B cell (primary cell): ENCODE measurements at places on chromosomes 6 and 20. TPM values are rescaled to one million over a fixed set of nuclear protein-coding genes. Genes with fewer than 3 reads are reported as not detected.

DNA sequence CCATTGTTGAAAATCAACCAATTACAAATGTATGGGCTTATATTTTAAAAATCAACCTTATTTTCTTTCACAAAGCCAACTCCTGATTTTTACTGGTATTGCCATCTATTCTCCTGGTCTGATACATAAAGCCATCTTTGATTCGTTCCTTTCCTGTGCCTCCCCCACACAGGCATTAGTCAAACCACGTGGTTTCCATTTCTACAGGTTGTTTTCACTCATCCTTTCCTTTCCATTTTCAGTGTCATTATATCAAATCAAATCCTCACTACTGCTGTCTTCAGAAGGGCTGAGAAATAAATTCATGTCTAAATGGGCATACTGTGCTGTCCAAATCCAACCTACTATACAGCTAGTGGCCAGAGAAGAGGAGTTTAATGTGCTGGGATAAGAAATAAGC, 281.3 kb downstream of the FOXC1 start:
- no peak overlapping the region for H3K4me3 ChIP-seq
- no peaks in the 10 kb centered on the region for H3K4me1 ChIP-seq

DNA sequence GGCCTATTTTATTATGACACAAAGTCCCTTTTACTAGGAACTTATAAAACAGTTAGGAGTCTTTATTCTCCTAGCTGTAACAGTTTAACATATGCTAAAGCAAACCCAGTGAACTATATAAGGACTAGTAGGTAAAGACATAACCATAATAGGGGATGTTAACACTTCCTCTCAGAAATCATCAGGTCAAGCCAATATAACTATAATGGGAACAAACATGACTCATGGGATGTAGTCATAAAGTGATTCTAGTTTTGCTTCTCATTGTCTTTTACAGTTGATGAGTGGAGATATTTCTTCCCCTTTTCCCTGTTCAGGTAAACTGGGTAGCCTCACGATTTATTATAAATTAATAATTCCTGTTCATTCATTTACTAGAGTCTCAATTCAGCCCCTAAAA, 9.7 kb downstream of the PTCHD4 start:
- H3K4me3 ChIP-seq: no peak overlapping the region
- H3K4me1 ChIP-seq: no peaks in the 10 kb centered on the region
- H3K36me3 ChIP-seq: no peaks in the 10 kb centered on the region
- no peaks in the 10 kb centered on the region for H3K27me3 ChIP-seq
- no peak overlapping the region for H3K27ac ChIP-seq

The ETV7 gene
- 0.79 and 2.0 TPM in 2 replicates for polyA plus RNA-seq

The RIMS1 gene
- not detected in 2 replicates for polyA plus RNA-seq

- H3K4me3 ChIP-seq: no peak overlapping the region
- H3K4me1 ChIP-seq: no peaks in the 10 kb centered on the region
- no peaks in the 10 kb centered on the region for H3K27me3 ChIP-seq
- H3K36me3 ChIP-seq: no peaks in the 10 kb centered on the region
Measured at GRCh38 chr20:11814267-11814666, 103.4 kb upstream of the BTBD3 start.

The TAGAP gene
- polyA plus RNA-seq: 242 and 246 TPM in 2 replicates

DNA sequence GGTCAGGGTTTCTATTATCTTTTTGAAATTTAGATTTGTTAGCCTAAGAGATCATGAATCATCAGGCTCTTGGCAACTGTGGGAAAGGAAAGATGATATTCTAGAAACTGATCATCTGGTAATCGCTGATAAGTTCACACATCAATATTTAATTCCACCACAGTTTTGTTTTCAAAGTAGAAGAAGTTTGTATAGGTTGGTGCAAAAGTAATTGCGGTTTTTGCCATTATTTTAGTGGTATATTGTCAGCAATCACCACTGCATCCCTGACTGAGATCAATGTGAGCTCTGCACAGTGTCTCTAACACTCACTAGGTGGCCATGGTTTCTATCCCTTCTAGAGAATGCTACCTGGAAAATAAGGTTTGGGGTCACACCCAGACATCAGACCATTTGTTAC, 17.0 kb upstream of the PXDC1 start:
- H3K36me3 ChIP-seq: no peaks in the 10 kb centered on the region
- no peak overlapping the region for H3K27ac ChIP-seq
- no peak overlapping the region for H3K4me3 ChIP-seq
- no peak for DNase-seq
- H3K4me1 ChIP-seq: peaks cover 51% of the 10 kb centered on the region

- H3K36me3 ChIP-seq: peaks cover 3% of the 10 kb centered on the region
- no peaks in the 10 kb centered on the region for H3K4me1 ChIP-seq
- no peak overlapping the region for H3K4me3 ChIP-seq
- no peak for DNase-seq
- H3K27me3 ChIP-seq: no peaks in the 10 kb centered on the region
- H3K27ac ChIP-seq: no peak overlapping the region
Measured at GRCh38 chr20:33387177-33387576, 14.1 kb downstream of the CDK5RAP1 start.

DNA sequence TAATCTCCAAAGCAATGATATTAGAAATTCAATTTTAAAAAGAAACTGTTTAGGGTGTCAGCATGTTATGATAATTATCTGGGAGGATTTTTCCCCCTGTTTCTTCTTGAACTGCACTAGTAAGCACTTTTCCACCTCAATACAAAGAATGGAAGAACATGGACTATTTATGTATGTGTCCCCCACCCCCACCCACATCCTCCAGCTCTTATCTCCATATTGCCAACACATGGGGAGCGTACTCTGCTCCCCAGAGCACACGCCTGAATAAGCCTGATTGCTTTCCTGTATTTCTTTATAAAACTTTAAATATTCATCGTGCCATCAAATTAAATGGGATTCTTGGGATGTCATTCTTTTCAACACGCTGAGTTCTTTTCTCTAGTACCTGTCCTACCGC, 11.4 kb upstream of the LRFN2 start:
- H3K27ac ChIP-seq: no peak overlapping the region
- H3K4me1 ChIP-seq: no peaks in the 10 kb centered on the region
- peaks cover 25% of the 10 kb centered on the region for H3K27me3 ChIP-seq

- H3K27me3 ChIP-seq: no peaks in the 10 kb centered on the region
- H3K36me3 ChIP-seq: no peaks in the 10 kb centered on the region
- peaks cover 34% of the 10 kb centered on the region for H3K4me1 ChIP-seq
- H3K27ac ChIP-seq: no peak overlapping the region
- no peak for DNase-seq
Measured at GRCh38 chr20:63566395-63567135, 7.5 kb downstream of the HELZ2 start.

GRCh38 chr20:39070484-39071231, 108.5 kb downstream of the DHX35 start:
- no peak overlapping the region for H3K4me3 ChIP-seq
- H3K4me1 ChIP-seq: no peaks in the 10 kb centered on the region
- DNase-seq: no peak
- peaks cover 14% of the 10 kb centered on the region for H3K27me3 ChIP-seq

The MYL9 gene
- 0.78 and 0.81 TPM in 2 replicates for polyA plus RNA-seq

GRCh38 chr6:142867988-142868812, 76.8 kb downstream of the HIVEP2 start:
- no peaks in the 10 kb centered on the region for H3K27me3 ChIP-seq
- DNase-seq: peak; percentile 47
- no peaks in the 10 kb centered on the region for H3K36me3 ChIP-seq
- peak overlapping the region; percentile 21 for H3K27ac ChIP-seq
- H3K4me3 ChIP-seq: peak overlapping the region; percentile 1
- peaks cover 65% of the 10 kb centered on the region for H3K4me1 ChIP-seq

DNA sequence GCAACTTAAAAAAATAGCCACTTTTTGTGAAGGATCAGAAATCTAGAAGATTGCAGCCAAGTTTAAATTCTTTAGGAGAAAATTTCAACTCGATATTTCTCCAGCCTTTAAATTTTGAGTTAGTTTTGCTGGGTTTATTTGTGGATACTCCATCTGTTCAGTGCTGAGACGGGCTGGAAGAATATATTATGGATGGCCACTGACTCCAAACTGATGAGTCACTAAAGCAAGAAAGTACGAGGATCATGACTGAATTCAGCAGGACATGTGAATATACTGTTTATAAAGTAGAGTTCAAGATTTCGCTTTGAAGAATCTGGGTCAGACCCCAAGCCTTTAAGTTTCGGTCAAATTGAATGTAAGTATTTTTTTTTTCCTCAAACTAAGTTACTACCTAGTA, 199.5 kb downstream of the ADGRB3 start:
- H3K4me3 ChIP-seq: no peak overlapping the region
- no peak for DNase-seq
- no peaks in the 10 kb centered on the region for H3K36me3 ChIP-seq
- H3K27me3 ChIP-seq: no peaks in the 10 kb centered on the region
- no peak overlapping the region for H3K27ac ChIP-seq

- H3K27me3 ChIP-seq: no peaks in the 10 kb centered on the region
- H3K4me3 ChIP-seq: no peak overlapping the region
- no peak overlapping the region for H3K27ac ChIP-seq
- H3K4me1 ChIP-seq: no peaks in the 10 kb centered on the region
Measured at GRCh38 chr6:46484081-46484820, 7.0 kb downstream of the RCAN2 start.

DNA sequence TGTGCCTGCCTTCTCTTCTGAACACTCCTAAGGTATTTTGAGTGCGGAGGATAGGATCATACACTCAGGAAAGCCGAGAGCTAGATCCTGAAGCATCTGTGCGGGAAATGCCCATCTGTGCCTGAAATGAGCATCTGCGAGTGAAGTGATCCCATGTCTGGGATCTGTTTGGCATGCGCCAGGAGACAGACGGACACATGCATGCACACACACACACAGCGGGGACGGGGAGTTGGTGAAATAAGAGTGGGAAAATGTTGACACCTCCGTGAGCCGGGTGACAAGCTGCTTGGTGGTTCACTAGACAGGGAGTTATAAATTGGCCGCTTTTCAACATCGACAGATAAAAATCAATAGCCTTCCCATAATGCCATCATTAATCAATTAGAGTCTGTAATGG, 13.8 kb downstream of the SYNJ2 start:
- no peaks in the 10 kb centered on the region for H3K27me3 ChIP-seq
- no peaks in the 10 kb centered on the region for H3K36me3 ChIP-seq
- H3K4me1 ChIP-seq: peaks cover 6% of the 10 kb centered on the region
- H3K27ac ChIP-seq: no peak overlapping the region
- DNase-seq: no peak

GRCh38 chr20:34012735-34013134, 19.0 kb downstream of the RALY start:
- H3K4me1 ChIP-seq: peaks cover 57% of the 10 kb centered on the region
- no peaks in the 10 kb centered on the region for H3K27me3 ChIP-seq
- no peaks in the 10 kb centered on the region for H3K36me3 ChIP-seq
- H3K27ac ChIP-seq: no peak overlapping the region

The CBLN4 gene
- not detected in 2 replicates for polyA plus RNA-seq

The GPR6 gene
- not detected in 2 replicates for polyA plus RNA-seq

GRCh38 chr6:46052479-46052878, 36.8 kb upstream of the CLIC5 start:
- no peaks in the 10 kb centered on the region for H3K4me1 ChIP-seq
- H3K4me3 ChIP-seq: no peak overlapping the region
- H3K27me3 ChIP-seq: peaks cover 2% of the 10 kb centered on the region
- H3K36me3 ChIP-seq: no peaks in the 10 kb centered on the region
- DNase-seq: no peak

DNA sequence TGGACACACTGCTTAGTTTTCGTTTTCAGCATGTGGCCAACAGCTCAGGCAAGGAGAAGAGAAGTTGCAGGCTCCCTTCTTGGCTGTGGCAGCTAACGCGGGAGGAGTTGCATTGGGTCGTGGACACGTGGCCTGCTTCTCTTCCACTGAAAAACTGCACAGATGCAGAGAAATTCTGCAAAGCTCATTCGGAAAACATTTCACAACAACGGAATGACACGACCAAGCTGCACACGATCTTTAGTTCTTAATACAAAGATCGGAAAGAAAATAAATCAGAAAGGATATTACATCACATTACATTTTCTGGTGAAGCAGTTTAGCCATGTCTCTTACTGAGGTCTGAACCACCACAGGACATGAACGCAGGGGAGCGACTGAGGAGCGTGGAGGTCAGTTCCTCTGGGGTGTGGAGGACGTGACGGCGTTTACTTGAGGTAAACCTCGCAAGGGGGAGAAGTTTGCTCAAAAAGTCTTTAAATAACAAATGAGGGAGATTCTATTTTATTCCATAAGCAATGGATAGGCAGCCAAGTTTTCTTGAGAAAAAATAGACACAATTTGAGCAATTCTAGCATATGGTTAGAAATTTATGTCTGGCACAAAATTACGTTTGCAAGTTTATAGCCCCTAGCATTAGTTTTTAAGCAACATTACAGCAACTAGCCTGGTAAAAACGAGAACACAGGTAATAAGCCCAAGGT, 178.3 kb downstream of the THBS2 start:
- DNase-seq: no peak
- H3K27me3 ChIP-seq: no peaks in the 10 kb centered on the region
- no peak overlapping the region for H3K4me3 ChIP-seq
- no peaks in the 10 kb centered on the region for H3K4me1 ChIP-seq
- H3K36me3 ChIP-seq: no peaks in the 10 kb centered on the region
